CD4-positive, alpha-beta memory T cell (primary cell): ENCODE measurements at places on chromosomes 7 and 10. TPM values are rescaled to one million over a fixed set of nuclear protein-coding genes. Genes with fewer than 3 reads are reported as not detected.

Gene C7orf57
- not detected for total RNA-seq

Gene AKR1C8
- 9.2 TPM for total RNA-seq

GRCh38 chr10:132809232-132810140, 23.5 kb upstream of the NKX6-2 start:
- H3K27me3 ChIP-seq, result no peaks in the 10 kb centered on the region
- no peak overlapping the region for H3K4me3 ChIP-seq
- H3K27ac ChIP-seq, result no peak overlapping the region
- H3K36me3 ChIP-seq, result no peaks in the 10 kb centered on the region

- no peak overlapping the region for H3K4me3 ChIP-seq
- H3K4me1 ChIP-seq, result no peaks in the 10 kb centered on the region
- DNase-seq, result no peak
- H3K27ac ChIP-seq, result no peak overlapping the region
- no peaks in the 10 kb centered on the region for H3K36me3 ChIP-seq
- no peaks in the 10 kb centered on the region for H3K27me3 ChIP-seq
These were observed 51.1 kb upstream of the KCNIP2 start for GRCh38 chr10:101894742-101895141.

- no peaks in the 10 kb centered on the region for H3K4me1 ChIP-seq
- no peak for DNase-seq
- no peaks in the 10 kb centered on the region for H3K27me3 ChIP-seq
- no peak overlapping the region for H3K27ac ChIP-seq
These were observed 242.6 kb upstream of the HGF start for GRCh38 chr7:82012453-82012852.

- H3K27me3 ChIP-seq, result no peaks in the 10 kb centered on the region
- no peak for DNase-seq
- H3K27ac ChIP-seq, result no peak overlapping the region
- H3K36me3 ChIP-seq, result no peaks in the 10 kb centered on the region
These were observed 25.1 kb downstream of the TMEM168 start for GRCh38 chr7:112765105-112765504.
